ENCODE measurements at places on chromosomes 5 and 9.

DNA sequence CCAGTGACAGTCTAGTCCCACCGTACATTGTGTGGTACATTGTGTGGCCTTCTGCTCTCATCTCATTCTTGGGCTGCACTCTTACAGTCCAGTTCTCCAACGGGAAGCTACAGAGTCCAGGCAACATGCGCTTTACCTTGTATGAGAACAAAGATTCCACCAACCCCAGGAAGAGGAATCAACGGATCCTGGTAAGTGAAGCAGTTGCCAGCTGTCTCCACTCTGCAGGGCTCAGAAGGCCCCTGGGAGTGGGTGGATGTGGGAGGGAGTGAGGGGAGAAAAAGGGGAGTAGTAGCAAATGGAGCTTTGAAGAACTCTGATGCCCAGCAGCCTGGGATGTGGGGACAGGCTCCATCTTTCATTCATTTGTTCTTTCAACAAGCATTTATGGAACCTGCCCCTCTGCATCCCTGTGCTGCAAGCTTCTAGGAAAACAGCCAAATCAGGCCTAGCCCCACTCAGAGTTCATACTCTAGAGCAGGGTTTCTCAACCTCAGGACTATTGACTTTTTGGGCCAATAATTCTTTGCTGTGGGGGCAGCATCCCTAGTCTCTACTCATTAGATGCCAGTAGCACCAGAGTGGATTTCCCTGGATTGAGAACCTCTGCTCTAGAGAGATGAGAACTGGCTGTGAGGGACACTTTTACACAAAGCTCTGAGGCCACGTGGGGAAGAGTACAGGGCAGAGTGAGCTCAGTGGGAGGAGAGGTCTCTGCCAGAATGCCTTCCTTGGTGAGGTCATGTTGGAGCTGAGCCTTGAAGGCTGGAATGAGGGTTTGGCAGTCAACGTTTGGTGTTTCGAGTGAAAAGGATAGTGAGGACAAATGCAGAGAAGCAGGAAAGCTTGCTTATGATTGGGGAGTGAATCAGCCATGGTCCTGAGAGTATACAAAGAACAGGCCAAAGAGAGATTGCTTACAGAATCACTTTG lies 1.1 kb downstream of the POLR1E start:
- DNase-seq = peak; percentile 83

GRCh38 chr5:134989266-134989830 lies 21.6 kb downstream of the CATSPER3 start:
- no peak for DNase-seq

DNA sequence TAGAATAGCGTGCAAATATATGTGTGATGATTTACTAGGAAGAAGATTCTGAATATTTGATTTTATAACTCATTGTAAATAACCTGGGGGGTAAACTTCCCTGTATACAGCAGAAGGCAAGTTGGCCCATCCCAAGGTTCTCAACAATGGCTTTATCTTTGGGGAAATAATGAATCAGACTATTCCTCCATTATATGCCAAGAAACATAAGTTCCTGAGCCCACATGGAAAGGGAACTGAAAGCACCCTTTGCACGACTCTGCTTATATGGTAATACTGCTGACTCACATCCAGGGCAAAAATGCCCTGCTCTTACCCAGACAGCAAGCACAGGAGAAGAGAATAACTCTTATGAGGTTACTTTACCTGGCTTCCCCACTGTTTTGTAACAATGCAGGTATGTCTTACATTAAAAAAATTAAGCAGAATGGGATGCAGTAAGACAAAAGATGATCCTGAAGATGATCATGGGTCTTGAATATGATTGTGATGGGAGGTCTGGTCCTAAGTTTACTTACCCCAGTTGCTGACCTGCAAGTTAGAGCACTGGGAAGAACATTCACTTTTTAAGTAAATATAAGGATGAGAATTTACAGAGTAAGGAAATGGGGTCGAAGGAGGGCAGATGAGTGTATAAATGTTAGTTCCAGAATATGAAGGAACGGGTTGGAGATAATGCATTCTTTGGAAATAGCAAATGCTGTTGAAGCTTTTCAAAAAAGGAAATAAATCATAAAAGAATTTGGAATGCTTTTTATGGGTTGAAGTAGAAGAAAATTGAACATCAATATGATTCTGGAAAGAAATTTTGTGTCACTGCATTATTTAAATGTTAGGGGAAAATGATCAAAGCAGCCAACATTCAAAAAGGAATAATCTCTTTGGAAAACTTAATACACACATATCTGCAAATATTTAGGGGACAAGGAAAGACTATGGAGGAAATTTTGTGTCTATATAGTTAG lies 428.4 kb upstream of the MPDZ start:
- peak; percentile 75 for DNase-seq

- DNase-seq = no peak
Observed at GRCh38 chr9:109411069-109411761, 86.9 kb downstream of the PTPN3 start.

All from mesenchymal stem cell (in vitro differentiated cells and primary cell).